Right hindlimb (tissue), 1 donor: ENCODE measurements at places on chromosomes 1 and 21.

- DNase-seq, result no peak
These were observed 74.6 kb upstream of the IPO9 start for GRCh38 chr1:201754353-201754752.

DNA sequence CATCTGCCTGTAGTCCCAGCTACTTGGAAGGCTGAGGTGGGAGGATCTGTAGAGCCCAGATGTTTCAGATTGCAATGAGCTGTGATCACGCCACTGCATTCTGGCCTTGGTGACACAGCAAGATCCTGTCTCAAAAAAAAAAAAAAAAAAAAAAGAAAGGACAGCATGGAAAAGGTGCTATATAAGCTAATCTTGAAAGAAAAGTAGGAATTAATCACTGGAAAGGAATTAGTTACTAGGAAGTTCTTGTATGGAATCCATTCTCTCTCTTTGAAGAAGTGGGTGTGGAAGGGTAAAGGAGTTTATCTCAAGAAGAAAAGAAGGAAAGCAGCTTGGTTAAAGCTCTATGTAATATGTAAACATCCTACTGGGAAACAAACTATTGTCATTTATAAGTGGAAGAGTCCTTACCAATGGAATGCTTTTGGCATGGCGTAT lies 339.2 kb downstream of the DPYD start:
- no peak for DNase-seq

- peak; percentile 57 for DNase-seq
These were observed 15.6 kb upstream of the HMGCS2 start for GRCh38 chr1:119784191-119784781.

- peak; percentile 85 for DNase-seq
These were observed 37.1 kb downstream of the ARHGEF16 start for GRCh38 chr1:3491291-3492246.

DNA sequence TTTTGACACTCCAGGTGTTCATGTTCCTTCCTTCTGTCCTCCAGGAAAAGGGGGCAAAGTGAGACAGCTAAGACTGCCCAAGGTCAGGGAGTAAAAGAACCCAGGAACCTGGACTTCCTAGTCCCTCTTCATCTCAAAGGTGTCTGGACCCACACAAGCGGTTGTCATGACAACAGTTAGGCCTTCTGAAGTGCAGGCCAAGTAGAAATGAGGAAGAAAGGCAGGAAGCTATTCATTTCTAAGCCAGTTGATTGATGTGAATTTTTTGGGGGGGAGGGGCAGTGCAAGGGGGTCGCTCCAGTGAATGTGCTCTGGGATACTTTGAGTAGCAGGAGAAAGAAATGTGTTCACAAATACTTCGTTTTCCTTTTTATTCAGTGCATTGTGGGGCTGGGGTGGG lies 114.3 kb downstream of the NAV1 start:
- no peak for DNase-seq

DNA sequence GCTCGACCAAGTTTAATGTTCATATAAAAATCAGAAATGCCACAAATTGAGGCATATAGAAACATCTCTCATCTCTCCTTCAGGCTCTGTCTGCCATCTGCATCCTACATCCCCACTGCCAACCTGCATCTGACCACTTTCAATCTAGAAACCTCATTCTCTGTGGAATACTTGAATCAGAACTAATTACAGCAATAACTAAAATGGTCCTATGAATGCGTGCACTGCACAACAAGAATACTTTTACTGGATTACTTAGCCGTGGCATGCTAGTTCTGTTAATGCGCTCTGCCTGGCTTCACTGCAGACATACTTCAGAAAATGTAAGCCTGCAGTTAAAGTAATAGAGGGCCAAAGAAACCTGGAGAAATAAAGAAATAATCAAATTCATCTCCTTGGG lies 89.8 kb upstream of the NR5A2 start:
- no peak for DNase-seq

DNA sequence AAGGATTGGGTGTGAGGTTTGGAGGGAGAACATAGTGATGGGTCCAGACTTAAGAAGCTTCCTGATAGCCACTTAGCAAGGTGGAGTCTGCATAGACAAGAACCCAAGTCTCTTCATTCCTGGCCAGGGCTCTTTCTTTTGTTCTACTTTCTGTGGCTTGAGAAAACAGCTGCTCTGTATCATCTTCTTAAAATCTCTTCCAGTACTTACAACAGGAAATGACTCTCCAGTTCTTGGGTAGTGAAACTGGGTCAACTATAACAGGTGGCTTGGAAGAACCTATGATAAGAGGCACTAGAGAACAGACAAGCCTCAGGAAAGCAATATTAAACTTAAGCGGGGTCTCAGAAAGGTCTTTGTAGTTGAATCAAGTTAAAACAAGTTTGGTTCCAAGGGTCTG lies 148.1 kb upstream of the USP24 start:
- peak; percentile 34 for DNase-seq

DNA sequence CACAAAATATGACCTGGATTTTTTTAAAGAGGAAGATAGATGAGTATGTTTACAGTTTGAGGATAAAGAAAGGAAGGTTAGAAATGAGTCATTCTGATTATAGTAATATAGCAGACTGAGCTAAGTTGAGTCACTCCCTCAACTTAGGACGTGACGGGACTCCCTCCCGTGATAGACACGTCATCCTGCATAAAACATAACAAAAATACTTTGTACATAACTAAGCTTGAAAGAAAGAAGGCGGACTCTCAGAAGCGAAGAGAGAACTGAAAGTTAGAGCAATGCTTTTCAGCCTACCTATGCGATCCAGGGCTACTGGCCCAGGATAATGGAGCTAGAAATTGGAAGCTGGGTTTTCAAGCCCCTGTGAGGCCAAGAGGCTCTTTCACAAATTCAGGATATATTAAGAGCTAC lies 53.0 kb upstream of the DESI2 start:
- no peak for DNase-seq
